Fibroblast of the aortic adventitia (primary cell): ENCODE measurements at places on chromosomes 12 and 14. TPM values are rescaled to one million over a fixed set of nuclear protein-coding genes. Genes with fewer than 3 reads are reported as not detected.

- DNase-seq, result no peak
Observed at GRCh38 chr14:47365233-47365632, 310.2 kb downstream of the MDGA2 start.

DNA sequence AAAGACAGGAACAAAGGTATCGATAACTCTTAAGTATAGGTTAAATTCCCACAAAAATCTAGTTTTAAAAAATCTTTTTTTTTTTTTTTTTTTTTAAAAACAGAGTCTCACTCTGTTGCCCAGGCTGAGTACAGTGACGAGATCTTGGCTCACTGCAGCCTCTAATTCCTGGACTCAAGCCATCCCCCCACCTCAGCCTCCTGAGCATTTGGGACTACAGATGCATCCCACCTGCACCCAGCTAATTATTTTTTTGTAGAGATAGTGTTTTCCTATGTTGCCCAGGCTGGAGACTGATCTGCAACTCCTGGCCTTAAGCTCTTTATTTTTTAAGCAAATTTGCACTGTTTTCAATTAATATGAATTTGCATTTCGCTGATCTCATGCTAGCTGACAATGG, 9.8 kb downstream of the PSEN1 start:
- DNase-seq, result no peak

DNA sequence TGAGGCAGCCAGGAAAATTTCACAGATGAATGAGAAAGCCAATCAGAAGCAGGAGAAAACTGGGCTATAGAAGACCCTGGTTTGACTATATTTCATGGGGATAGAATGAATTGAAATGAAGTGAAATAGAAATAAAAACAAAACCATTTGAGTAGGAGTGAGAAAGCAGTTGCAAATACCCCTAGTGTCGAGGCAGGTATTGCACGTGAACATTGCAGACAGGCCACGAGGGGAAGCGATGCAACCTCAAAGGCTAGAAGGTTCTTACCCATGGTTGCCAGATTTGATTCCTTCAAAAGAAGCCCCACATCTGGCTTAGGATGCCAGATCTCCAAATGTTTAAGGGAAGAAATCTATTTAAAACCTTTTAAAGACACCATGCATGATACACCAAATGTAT, 648.9 kb downstream of the VRK1 start:
- no peak for DNase-seq

DNA sequence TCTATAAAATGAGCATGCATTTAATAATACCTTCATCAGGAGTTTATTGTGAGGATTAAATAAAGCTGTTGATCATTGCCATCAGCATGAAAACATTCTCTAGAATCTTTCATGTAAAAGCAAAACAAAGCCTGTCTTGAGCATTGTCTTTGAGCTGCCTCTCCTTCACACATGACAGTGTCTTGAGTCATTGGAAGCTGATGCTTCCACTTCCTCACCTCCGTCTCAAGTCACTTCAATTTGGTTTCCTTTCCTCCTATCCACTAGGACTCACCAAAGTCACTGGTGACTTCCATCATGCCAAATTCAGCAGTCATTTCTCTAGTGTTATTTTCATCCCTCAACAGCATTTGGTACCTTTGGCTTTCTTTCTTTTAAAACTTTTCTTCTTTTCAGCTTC, 31.6 kb upstream of the MYBPC1 start:
- DNase-seq, result no peak

DNA sequence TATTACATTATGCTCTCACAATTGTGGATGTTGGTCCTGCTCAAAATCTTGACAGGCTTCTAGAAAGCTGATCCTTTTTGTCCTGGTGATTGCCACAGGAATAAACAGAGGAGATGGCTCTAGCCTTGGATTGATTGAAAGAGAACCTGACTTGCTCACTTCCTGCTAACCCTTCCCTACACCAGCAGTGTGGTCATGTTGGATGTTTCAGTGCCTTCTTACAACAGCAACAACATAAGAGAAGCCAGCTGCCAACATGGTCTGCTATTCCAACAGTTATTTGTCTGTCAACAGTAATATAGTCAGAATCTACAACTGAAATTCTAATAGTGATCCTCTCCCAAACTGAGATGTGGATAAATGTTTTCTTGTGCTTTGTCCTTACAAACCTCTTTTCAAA, 311.6 kb upstream of the DIO2 start:
- peak; percentile 9 for DNase-seq

- no peak for DNase-seq
Observed at GRCh38 chr14:66833816-66834215, 325.9 kb downstream of the GPHN start.

GRCh38 chr12:29888777-29889176, 105.0 kb upstream of the TMTC1 start:
- no peak for DNase-seq

GRCh38 chr14:103460415-103460814, 62.2 kb downstream of the CKB start:
- no peak for DNase-seq

DNA sequence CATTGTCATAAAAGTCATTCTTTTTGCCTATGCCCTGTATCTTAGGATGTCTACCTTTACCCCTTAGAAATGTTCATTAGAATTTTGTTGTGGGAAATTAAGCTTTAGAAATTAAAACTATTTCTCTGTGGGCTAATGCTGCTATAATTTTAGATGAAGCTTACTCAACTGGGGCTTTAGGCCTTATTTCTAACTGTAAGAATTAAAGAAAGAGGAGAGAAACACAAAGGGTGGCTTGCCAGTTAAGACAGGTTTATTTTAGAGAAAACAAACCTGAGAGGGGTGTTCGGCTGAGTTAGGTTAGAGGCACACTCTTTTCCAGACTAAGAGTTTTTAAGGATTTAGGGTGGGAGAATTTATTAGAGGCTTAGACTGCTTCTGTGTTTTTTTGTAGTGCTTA, 6.4 kb downstream of the TRIP11 start:
- DNase-seq, result no peak

DNA sequence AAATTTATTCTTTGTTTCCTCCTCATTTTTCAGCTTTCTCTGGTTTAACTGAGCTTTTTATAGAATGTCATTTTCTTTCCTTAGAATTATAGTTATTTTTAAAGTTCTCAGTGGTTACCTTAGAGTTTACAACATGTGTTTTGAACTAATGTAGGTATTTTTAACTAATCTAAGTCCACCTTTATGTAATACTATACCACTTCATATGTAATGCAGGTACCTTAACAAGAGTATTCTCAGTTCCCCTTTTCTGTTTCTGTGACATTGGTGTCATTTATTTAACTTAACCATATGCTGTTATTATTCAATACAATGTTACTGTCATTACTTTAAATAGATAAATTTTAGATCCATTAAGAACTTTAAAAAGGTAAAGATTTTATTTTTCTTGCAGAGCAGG, 30.3 kb upstream of the KCNC2 start:
- DNase-seq, result no peak

DNA sequence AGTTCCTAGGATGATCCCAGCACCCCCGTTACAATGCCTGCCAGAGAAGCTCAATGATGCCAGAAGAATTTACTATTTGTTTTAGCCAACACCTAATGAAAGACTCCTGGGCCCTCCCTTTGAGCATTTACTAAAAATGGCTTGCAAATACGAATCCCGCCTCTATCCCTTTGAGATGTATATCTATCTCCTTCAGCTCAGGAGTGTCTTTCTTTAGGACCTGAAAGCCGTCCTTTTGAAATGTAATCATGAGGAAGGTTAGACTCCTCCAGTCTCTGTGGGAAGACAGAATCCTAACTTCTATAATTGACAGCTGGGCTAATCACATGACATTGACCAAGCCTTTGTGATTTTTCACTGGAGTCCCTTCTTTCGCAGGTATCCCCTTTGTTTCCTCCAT, 19.2 kb upstream of the DYNC1H1 start:
- DNase-seq, result no peak

GRCh38 chr14:59511916-59512575, 27.7 kb downstream of the JKAMP start:
- DNase-seq, result no peak

GRCh38 chr12:8609061-8609570, 3.5 kb downstream of the AICDA start:
- DNase-seq, result peak; percentile 78

- peak; percentile 90 for DNase-seq
Observed at GRCh38 chr12:101051151-101051550, 158.9 kb downstream of the SLC5A8 start.

DNA sequence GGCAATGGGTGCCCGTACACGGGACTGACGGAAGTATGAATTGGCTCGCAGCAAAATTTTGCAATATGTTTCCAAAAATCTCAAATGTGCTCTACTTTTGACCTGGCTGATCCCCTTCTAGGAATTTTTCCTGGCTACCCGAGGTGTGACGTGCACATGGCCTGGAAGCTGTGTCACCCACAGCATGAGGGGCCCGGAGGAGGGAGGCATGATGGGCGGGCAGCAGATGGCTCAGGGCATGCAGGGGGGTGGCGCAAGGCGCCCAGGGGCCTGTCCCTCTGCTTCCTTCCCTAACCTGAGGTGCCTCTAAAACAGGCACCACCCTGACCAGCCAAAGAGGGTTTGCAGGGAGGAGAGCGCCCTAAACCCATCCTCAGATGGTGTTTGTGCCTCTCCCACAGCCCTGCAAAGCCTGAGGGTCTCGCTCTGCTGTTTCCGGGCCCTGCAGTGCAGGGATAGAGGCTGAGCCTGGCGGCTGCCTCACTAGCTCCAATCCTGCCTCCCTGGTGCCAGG, 6.7 kb downstream of the GPR132 start:
- no peak for DNase-seq

GRCh38 chr14:48553443-48553842, 878.0 kb upstream of the MDGA2 start:
- DNase-seq, result no peak

- DNase-seq, result no peak
Observed at GRCh38 chr12:101838628-101839323, 8.0 kb upstream of the GNPTAB start.

DNA sequence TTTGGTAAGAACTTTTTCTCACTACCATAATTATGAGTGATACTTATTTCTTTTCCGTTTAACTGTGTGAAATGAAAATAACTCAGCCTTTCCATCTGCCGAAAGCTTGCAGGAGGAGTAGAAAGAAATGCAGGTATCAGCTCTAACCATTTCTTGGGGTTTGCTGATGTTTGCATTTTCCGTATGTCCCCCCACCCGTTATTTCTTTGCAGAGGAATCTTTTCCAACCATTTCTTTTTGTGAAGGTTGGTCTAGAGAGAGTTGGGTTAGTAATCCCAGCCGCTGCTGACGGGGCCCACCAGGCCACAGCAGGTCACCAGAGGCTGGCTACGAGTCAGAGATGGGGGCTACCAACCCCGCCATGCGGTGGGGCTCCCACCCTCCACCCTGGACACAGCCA, 7.0 kb upstream of the PIWIL1 start:
- DNase-seq, result no peak

- no peak for DNase-seq
Observed at GRCh38 chr12:123278101-123278627, 6.5 kb upstream of the CDK2AP1 start.

DNA sequence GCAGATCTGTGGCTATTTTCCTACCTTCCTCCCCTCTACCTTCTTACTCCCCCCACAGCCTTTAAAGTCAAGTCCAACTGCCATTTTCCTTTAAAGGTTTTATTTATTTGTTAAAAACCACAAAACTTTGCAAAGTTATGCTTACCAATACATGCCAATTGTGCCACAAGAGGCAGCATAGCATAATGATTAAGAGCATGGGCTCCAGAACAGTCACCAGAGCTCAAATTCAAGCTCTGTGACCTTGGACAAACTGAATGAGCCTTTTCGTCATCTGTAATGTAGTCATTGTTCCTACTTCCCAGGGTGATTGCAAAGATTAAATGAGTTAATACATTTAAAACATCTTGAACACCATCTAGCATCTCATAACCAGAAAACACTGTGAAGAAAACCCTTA, 13.0 kb upstream of the FMNL3 start:
- DNase-seq, result no peak

- DNase-seq, result peak; percentile 72
Observed at GRCh38 chr12:12943586-12944260, 8.2 kb downstream of the GPRC5D start.

DNA sequence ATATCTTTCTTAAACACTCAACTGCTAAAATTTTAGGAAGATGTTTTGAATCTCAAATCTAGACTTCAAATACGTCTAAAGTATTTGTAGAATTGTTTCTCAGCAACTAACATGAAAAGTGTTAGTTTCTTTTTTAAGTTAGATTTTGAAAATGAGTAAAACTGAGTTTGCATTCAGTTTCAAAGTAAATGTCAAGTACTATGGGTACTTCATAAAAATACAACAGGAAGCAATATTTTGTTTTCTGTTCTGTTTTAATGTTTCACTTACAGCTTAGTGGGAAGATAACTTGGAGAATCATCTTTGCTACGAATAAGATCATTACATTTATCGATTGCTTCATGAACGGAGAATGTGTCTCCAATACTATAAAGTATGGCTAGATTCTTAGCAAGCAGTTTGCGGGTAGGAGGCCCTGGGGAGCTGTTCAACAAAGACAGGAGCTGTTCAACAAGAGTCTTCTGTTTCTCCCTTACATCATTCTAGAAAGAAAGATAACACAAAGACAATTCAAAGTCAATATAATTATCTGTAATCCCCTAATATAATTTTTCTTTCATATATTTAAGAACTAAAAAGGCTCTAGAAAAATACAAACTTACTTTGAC, 20.2 kb downstream of the HEATR5A start:
- no peak for DNase-seq

DNA sequence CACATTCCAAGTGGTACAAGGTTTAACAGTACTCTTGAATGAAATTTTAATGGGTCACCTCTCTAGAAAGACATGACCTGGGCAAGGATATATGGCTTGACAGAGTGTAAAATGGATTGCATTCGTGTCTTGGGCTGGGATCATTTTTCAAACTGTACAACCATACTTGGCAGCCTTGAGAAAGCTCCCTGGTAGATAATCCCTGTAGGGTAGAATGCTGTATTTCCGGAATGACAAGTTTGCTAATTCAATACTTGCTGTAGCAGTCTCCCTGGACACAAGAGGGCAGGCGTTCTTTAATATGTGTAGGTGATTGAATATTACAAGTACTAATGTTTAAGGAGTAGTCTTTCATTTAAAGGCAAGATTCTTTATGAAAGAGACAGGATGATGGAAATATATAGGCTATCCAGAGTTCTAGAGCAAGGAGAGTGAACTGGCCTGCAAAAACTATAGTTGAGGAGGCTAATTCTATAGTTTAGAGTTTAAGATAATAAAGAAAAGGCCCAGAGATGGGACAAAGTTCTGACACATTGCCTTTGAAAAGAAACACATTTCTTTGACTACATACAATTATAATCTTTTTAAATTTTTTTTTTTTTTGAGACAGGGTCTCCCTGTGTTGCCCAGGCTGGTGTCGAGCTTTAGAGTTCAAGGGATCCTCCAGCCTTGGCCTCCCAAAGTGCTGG, 53.4 kb downstream of the PLBD1 start:
- DNase-seq, result peak; percentile 30

GRCh38 chr12:111685811-111686573, at the start of the genes ACAD10 and BRAP:
ACAD10 (plus strand) TSS chr12:111686053; CDS start chr12:111692710, 6,657 bp downstream.
BRAP (minus strand) TSS chr12:111685956; CDS start chr12:111685792, 164 bp downstream.
- DNase-seq, result peak; percentile 93

GRCh38 chr14:50534997-50535396, 2.6 kb upstream of the MAP4K5 start:
- no peak for DNase-seq

CMKLR1 gene
- total RNA-seq, result 0.54 TPM in 1 of 2 replicates, not detected in the other

C12orf50 gene
- not detected in 2 replicates for total RNA-seq

PRH2 gene
- total RNA-seq, result not detected in 2 replicates

RNF212B gene
- not detected in 2 replicates for total RNA-seq

TMPRSS12 gene
- total RNA-seq, result not detected in 2 replicates

CLEC6A gene
- not detected in 2 replicates for total RNA-seq

USP44 gene
- 0.82 and 1.8 TPM in 2 replicates for total RNA-seq

CELA1 gene
- total RNA-seq, result 0.25 TPM in 1 of 2 replicates, not detected in the other

PLEKHD1 gene
- 0.09 TPM in 1 of 2 replicates, not detected in the other for total RNA-seq
